ENCODE measurements at places on chromosomes 5 and 9.

DNA sequence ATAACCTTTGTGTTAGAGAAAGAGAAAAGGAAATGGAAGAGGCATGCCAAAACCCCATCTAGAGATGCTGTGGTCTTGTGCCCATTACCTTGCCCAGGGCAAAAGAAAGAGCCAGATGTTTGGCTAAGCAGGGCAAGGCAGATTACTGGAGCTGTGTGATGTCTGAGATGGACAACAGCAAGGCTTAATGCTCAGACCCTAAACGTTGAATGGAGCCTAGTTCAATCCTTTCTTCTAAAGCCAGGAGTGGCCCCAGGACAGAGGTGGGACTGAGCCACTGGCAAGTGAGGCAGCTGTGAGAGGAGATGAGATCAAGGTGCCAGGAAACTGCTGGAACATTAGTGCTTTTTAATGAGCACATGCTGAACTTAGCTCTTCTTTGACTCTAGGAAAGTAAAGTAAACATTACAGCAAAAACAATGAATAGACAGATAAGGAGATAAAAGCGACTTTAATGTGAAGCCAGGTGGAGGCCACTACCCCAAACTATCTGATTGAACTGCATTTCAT is 143.0 kb upstream of the EGFLAM start:
- DNase-seq: no peak

DNA sequence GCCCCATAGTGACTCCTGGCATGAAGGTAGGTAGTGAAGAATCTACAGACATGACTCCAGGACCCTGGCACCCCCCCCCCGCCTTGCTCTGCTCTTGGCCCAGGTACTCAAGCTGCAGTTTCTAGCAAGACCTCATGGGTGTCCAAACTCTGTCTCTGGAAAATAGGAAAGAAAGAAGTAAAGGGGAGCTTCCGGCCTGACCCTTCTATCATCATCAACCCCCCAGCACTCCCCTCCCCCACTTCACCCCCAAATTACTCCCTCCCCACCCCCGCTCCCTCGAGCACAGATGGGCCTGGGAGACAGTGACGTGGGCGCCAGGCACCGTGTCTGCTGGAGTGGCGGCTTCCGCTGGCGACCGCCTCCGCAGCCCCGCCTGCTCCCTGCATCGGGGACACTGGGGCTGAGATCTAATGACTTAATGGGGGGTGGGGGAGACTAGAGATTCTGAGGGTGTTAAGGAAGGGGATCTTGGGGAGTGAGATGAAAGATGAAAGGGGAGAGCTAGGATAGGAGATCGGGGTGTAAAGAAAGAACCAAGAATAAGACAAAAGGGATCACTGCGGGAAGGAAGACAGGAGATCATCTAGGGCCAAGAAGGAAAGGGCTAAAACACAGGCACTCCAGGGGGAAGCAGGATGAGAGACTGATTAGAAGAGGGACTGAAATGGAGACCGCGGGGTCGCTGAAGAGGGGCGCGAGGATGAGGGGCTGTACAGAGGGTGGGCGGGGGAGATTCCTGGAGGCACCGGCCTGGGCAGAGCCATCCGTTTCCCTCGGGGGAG is 1.1 kb upstream of the DNAJB5 start:
- peak; percentile 29 for DNase-seq

GRCh38 chr5:138463419-138464007 is 1.8 kb upstream of the EGR1 start:
- DNase-seq: no peak

DNA sequence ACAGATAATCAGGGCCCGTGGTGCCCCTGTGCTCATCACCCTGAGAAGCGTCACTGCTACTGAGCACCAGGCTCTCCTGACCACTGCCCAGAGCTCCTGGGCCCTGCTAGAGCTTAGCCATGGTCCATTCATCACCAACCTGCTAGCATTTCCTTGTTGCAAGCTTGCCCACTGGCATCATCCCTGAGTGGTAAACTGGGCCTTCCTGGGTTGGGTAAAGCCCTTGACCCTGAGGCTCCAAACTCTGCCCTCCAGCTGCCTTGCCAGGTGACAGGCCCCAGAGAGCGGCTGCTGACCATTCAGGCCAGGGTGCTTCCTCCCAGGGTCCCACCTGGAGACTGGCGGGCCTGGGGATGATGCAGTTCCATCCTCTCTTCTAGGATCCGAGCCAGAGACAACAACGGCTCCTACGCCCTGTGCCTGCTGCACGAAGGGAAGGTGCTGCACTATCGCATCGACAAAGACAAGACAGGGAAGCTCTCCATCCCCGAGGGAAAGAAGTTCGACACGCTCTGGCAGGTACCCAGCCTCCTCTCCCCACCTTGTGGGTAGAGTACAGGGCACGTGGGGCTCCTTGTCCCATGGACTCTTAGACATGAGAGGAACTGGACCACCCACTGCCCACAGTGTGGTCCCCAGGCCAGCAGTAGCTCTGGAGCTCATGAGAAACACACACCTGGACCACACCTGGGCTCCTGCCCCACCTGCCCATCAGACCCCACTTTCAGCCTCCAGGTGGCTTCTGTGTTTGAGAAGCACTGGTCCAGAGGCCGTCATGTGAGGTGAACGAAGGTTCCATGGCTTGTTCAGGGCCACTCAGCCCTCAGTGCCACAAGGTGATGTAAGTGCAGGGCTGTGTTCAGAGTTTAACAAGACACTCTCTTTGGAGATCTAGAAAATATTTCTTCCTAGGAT is 60.5 kb downstream of the SYK start:
- no peak for DNase-seq

DNA sequence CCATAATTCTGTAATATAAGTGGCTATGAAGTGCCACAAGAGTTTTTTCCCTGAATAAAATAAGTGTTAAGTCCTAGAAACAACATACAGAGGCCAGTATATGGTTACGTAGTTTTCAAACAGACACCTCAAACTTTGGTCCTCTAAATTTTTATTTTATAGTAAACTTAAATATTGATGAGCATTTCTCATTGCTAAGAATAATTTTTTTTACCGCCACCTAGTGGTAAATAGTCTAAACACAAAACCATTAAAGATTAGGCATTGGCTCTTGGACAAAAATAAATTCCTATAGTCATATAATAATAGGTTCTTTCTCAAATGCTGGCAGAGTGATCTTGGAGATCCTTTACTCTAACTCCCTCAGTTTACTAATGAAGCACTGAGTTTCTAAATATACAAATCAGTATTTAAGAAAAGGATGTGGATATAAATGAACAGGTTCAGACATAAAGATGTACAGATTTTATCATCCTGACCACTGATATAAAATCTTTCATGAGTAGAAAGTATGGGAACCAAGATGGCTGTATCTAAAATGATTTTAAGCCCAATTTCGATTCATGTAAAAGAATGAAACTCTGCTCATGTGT is 136.2 kb downstream of the FANCC start:
- no peak for DNase-seq

DNA sequence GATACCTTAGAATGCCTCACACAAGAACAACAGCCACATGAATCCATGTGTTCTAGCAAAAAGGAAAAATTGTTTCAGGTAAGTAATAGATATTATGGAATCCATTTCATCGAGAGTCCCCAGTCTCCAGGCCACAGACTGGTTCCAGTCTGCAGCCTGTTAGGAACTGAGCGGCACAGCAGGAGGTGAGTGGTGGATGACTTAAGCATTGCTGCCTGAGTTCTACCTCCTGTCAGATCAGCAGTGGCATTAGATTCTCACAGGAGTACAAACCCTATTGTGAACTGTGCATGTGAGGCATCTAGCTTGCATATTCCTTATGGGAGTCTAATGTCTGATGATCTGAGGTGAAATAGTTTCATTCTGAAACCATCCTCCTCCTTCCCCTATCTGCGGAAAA is 207.0 kb downstream of the CSNK1G3 start:
- DNase-seq: no peak

- no peak for DNase-seq
Observed at GRCh38 chr9:76297721-76298239, 96.4 kb downstream of the RFK start.

DNA sequence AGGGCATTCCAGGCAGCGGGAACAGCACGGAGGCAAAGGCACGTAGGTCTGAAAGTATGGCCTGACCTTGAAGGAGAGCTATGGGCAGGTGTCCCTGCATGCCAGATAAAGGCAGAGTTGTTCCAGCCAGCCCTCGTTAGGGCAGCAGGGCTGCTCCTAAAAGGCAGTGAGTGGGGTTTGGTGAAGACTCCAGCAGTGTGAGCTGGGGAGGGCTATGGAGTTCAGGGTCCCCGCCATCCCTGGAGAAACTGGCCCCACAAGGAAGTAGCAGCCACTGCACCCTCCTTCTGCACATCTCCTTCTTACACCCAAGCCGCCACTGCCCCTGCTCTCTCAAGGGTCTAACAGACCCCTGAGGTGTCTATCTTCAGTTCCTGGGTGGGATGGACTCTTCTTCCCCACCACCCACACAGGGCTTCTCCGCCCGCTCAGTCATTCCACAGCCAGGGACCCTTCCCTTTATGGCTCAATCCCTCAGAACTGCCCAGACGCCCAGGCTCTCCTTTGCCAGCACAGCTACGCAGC is 1.4 kb downstream of the AKNA start:
- DNase-seq: no peak

Measured in CD4-positive, alpha-beta memory T cell (primary cell).